ENCODE measurements at places on chromosomes 13 and 19.

DNA sequence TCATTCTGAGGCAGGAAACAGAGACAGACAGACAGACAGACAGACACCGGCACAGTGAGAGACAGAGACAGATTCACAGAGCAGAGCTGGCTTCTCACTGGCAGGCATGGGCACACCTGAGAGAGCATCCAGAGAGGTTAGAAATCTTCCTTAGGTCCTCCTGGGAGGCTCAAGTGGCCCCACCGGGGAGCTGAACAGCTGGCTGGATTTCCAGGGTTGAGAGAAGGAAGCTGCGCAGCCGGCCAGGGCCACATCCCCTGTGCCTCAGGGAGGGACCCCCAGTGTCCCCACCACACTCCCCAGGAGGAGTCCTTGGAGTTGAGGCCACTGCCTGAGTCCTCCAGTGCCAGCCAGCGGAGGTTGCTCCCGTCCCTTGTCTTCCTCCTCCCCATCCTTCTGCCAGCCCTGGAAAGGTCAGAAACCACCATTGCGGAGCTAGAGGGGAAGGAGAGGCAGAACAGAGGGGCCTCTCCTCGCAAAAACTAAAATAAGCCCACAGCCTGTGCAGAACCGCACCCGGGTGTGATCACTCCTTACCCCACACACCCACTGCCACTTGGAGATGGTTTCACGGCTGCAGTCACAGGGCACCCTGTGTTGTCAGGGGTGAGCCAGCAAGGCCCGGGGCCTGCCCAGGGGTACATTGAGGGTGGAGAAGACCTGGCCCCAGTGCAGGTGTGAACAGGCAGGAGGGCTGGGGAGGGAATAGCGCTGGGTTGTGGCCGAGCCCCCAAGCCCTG, 4.2 kb downstream of the FFAR3 start:
- no peak for DNase-seq

- DNase-seq: no peak
Observed at GRCh38 chr13:93086329-93086728, 140.3 kb upstream of the GPC6 start.

GRCh38 chr19:35987571-35987896, 7.5 kb upstream of the SDHAF1 start:
- DNase-seq: no peak

GRCh38 chr13:40637643-40638042, 28.8 kb downstream of the FOXO1 start:
- no peak for DNase-seq

GRCh38 chr13:31145417-31145816, 16.3 kb downstream of the HSPH1 start:
- DNase-seq: no peak

All from muscle of leg (tissue), 16 donors.